ENCODE measurements at places on chromosomes 7 and 10. TPM values are rescaled to one million over a fixed set of nuclear protein-coding genes. Genes with fewer than 3 reads are reported as not detected.

- DNase-seq, result no peak
Observed at GRCh38 chr10:62248465-62248864, 20.2 kb downstream of the RTKN2 start.

The GTF2IRD2 gene
- total RNA-seq, result 20.5 TPM

GRCh38 chr7:50273301-50273700, 31.2 kb upstream of the IKZF1 start:
- DNase-seq, result no peak

DNA sequence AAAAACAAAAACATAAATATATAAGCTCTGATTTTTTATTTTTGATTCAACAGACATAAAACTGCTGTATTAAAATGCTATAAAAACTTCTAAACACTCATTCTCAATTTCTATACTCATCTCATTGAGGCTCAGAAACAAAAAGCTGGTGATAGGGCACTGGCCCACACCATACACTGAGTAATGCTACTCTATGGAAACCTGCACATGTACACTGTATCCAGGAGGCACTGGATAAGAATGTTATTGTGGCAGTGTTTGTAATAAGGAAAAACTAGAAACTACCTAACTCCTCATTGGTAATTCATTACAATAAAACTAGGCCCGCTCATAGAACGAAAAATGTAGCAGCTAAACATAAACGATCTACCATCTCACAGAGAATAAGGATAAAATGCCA, 23.1 kb downstream of the ERLIN1 start:
- no peak for DNase-seq

All from esophagus muscularis mucosa (tissue), 4 donors.